ENCODE measurements at places on chromosomes 11 and 22.

DNA sequence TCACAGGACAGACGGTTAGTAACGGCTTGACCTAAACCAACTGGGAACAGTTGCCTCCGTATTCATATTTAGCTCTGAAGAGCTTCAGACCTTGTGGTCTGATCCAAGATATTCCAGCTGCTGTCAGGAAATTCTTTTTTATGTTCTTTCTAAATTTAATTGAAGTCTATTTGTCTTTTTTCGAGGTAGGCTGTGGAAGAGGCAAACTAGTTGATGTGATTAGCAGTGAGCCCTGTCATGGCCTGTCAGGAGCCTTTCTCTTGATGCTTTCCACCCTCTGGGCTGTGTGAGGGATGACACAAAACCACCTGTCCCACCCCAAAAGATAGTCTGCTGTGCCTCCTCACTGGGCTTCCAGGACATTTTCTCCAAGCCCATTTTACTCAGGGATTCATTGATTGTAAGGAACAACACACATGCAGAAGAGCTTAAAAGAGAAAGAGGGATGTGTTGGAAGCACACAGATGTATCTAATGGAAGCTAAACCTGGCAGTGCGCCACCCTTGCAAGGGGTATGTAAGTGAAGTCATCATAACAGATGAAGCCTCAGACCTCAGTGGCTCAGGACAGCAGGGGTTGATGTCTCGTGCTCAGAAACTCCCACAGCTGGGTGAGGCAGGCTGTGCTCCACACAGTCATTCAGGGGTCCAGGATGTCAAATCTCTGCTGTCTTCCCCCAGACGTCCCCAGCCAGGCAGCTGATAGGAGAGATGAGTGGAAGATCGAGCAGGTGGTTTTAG lies 170.0 kb downstream of the NCAM1 start:
- no peak for DNase-seq

- no peak for DNase-seq
These were observed 12.6 kb upstream of the TRIM44 start for GRCh38 chr11:35650006-35650405.

DNA sequence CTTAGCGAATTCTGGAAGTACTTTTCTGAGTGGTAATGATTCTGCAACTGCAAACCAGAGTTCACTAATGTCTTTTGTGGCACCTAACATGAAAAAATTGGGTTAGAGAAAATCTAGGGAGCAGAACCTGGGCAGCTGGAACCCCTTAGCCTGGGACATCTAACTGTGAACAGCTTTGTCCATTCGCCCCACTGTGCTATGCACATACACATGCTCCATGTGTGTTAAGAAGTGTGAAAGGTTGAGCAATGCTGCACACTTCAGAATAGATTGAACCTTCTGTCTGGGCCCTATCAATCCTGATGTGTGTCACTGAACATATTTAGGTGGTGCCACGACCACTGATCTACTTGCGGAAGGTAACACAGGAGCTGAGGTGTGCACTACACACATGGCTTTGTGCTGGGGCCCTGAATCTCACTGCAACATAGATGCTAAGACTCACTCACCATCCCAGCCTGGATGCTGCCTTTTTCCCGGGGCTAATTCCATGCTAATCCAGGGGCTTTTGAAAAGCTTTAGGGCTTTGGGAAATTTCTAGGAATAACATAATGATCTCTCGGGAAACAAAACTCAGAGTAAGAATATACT lies 976.2 kb downstream of the NTM start:
- no peak for DNase-seq

GRCh38 chr11:42161886-42162285 lies 702.4 kb upstream of the LRRC4C start:
- no peak for DNase-seq

- no peak for DNase-seq
These were observed 4.7 kb downstream of the ACY3 start for GRCh38 chr11:67645521-67646461.

DNA sequence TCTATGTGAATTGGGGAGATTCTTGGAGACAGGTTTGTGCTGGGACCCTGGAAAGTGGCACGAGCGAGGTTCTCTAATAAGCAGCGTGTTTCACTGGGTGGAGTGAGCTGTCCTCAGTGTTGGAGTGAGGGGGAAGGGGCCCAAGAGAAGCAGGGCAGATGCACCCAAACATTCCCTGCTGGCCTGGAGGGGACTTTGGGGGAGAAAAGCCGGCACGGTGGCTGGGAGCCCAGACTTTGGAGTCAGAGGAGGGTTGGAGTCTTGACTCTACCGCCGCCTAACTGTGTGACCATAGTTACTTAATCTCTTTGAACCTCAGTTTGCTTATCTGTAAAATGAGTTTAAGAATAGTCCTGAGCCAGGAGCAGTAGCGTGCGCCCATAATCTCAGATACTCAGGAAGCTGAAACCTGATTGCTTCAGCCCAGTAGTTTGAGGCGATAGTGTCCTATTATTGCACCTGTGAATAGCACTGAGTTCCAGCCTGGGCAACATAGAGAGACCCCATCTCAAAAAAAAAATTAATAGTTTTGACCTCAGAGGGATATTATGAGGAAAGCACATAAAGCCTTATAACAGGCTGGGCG lies 614 bp downstream of the NR1H3 start:
- DNase-seq: no peak

- DNase-seq: no peak
These were observed 29.2 kb downstream of the MTMR3 start for GRCh38 chr22:29912141-29912540.

- no peak for DNase-seq
These were observed 392.8 kb downstream of the JRKL start for GRCh38 chr11:96782632-96783031.

DNA sequence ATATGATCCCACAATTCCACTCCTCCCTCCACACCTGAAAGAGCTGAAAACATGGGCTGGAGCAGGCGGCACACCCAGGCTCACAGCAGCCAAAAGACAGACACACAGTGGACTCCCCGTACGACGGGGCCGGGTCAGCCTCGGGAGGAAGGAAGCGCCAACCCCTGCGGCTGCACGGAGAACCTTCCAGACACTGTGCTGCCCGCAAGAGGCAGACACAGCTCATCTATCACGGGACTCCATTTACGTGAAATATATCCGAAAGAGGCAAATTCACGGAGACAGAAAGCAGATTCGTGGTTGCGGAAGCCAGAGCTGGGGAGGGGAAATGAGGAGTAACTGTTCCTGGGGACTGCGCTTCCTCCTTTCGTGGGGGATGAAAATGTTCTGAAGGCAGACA lies 165.0 kb downstream of the BRD1 start:
- no peak for DNase-seq

DNA sequence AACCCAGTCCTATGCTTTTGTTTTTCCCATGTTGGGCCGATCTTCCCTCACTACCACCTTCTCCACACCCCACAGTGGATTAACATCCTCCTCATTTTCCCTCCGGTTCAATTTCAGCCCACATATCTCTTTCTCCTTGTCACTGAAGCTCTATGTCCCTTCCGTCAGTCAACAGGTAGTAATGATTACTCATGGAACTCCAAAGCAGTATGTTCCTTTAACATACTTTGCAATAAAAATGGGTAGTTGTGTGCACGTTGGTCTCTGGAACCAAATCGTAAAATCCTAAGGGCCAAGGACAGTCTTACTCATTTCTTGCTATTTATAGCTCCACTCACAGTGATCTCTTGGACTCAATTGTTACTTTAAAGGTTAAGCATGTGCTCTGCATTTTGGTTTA lies 20.2 kb downstream of the AMOTL1 start:
- no peak for DNase-seq

DNA sequence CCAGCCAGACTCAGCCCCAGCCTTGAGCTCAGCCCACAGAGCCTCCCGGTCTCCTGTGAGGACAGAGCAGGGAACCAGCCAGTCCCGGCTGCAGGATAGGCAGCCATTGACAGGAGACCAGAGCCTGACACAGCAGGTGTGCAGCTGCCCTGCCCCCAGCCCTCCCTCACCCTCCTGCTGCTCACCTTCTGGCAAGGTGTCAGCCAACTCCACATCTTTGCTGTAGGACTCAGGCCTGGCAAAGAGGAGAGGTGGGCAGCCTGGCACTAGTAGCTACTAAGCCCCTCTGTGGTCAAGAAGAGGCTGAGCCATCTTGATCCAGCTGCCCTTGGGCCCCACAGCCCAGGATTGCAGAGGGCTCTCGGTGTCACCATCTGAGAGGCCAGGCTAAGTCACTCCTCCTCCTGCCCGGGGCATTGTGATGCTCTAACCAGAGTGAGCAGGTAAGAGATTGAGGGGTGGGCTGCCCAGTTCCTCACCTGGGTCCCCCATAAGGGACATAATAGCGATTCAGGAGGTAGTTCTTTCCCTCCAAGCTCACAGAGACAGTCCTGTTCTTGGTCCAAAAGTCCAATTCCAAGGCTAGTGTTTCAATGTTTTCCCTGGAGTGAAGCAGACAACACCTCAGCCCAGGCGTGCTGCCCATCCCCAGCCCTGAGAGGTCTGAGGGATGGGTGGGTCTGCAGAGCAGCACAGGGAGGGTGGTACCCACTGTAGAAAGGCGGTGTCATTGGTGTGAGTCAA lies 18.6 kb downstream of the TREH start:
- DNase-seq: peak; percentile 56

- no peak for DNase-seq
These were observed 13.2 kb upstream of the PAFAH1B2 start for GRCh38 chr11:117130879-117131278.

DNA sequence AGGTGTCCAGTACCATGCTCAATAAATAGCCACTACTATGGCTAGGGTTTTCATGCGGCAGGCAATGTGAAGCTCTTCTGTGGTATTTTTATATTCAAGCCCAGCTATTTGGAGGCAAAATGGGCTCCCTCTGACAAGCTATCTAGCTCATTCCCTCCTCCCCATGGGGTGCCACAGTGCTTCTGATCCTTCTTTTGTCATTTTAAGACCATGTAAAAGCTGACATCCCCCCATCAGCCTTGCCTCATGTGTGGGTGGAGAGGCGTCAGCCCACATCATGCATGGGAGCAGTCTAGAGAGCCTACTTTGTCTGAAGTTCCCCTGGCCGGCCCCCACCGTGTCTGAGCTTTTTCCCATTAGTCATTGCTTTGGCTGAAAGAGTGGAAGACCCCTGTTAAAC lies 59.8 kb downstream of the NAV2 start:
- no peak for DNase-seq

DNA sequence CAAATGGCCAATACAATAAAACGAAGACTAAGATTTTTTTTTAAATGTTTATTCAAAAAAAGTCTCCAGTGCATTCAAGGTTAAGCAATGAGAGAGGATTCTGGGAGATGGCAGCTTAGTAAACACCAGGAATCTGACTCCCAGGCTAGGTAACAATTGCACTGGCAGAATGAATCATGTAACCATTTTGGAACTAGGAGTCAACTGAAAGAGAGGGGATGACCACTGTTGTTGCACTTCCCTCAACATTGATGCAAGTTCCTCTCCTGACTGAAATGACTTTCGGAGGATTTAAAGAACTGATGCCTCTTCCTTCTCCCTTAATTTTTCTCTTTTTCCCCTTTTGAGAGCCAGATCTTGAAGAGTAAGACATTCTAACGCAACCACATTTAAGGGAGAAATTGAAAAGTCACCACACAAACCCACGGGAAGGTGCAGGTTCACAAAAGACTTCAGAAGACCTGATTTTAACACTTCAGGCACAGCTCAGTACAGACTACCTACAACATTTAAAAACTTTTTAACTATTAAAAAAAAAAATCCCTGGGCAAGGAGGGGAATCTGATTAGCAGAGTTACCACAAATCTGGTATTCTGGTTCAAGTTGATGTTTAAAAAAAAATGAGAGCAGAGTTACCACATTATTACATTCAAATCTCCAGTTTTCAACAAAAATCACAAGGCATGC lies 56.8 kb downstream of the FCHSD2 start:
- DNase-seq: no peak

DNA sequence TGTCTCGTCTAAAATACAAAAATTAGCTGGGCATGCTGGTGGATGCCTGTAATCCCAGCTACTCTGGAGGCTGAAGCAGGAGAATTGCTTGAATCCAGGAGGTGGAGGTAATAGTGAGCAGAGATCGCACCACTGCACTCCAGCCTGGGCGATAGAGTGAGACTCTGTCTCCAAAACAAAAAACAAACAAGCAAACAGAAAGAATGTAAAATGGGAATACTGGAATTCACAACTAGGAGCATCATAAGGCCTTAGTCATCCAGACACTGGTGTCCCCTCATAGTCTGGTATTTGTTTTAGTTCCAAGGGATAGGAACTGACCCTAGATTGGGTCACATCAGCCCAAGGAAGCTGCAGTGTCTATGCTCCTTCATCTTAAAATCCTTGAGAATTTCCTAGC lies 520.8 kb downstream of the NELL1 start:
- DNase-seq: no peak

GRCh38 chr11:83007477-83007876 lies 64.2 kb downstream of the RAB30 start:
- DNase-seq: no peak

GRCh38 chr22:19608003-19608690 lies 83.9 kb upstream of the CLDN5 start:
- no peak for DNase-seq

GRCh38 chr11:44915621-44916020 lies 35.1 kb downstream of the TP53I11 start:
- DNase-seq: no peak

GRCh38 chr11:80993536-80993935 lies 1552.7 kb upstream of the TENM4 start:
- DNase-seq: no peak

DNA sequence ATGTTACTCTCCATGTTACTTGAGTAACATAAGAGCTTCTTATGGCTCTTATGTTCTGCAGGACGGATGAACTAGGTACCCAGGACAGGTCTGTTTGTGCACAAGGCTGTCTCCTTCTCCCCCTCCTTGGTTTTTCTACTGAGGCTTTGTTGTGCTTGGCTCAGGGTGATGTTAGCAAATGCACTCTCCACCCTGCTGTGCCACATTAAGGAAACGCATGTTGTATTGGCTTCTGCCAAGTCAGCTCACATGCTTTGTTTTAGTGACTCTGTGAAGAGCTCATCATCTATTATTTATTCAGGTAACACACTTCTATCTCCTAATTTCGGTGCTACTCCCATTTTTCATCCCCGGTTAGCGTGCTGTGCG lies 108.3 kb downstream of the PTPRJ start:
- DNase-seq: peak; percentile 65

- no peak for DNase-seq
These were observed 20.4 kb upstream of the LRRC55 start for GRCh38 chr11:57161351-57161750.

DNA sequence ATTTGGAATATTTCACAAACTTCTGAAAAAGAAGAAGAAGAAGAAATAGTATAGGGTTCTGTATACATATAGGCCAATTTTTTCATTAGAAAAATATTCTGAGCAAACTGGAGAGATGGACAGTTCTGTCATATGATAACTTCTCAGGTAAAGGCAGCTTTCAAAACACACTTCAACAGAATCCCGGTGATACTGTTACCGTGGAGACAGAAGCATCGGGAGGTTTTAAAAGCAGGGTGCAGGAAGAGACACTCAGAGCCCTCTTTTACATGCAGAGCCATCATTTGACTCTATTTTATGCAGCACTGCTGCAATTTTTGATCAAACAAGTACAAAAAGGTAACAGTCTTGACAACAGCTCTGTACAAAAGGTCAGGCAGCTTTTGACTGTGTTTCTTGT lies 1785.4 kb downstream of the LRRC4C start:
- no peak for DNase-seq

- DNase-seq: no peak
These were observed 5.4 kb upstream of the SORL1 start for GRCh38 chr11:121446752-121447156.
